ENCODE measurements at places on chromosomes 1 and 21.

DNA sequence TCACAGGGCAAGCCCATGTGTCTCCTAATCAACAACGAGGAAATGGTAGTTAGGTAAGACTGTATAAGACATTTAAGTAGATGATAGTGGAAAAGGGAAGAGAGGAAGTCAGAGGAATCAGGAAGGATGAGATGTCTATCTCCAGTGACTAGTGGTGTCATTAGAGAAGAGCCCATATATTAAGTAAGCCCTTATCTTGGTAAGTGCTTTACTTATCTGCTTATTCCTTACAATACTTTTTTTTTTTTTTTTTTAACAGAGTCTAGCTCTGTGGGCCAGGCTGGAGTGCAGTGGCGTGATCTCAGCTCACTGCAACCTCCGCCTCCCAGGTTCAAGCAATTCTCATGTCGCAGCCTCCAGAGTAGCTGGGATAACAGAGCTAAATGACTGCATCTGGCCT lies 29.5 kb downstream of the RNF11 start:
- no peak for DNase-seq

DNA sequence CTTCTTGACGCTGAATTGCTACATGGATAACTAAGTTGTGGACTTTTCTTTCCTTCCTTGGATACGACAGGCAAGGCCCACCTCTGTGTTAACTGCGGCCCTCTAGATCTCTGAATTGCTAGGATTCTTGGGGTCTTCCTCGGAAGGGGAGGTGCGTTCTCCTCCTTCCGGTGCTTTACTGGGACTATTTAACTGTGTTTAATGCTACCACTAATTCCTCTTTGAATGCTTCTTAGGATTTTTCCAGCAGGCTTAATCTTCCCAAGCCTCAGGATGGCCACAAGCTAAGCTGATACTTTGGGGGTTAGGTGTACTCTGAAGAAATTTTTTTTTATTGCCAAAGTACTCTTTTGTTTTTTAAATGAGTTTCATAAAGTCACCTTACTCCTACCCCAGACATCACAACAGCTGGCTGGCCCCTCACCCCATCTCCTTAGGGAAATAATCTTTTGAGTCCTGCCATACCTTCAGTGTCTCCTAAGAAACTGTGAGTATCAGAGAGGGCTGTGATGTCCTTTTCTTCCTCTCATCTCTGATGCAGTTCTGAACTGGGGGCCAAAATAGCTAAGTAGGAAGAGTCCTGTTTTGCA lies 21.4 kb downstream of the KIRREL1 start:
- no peak for DNase-seq

DNA sequence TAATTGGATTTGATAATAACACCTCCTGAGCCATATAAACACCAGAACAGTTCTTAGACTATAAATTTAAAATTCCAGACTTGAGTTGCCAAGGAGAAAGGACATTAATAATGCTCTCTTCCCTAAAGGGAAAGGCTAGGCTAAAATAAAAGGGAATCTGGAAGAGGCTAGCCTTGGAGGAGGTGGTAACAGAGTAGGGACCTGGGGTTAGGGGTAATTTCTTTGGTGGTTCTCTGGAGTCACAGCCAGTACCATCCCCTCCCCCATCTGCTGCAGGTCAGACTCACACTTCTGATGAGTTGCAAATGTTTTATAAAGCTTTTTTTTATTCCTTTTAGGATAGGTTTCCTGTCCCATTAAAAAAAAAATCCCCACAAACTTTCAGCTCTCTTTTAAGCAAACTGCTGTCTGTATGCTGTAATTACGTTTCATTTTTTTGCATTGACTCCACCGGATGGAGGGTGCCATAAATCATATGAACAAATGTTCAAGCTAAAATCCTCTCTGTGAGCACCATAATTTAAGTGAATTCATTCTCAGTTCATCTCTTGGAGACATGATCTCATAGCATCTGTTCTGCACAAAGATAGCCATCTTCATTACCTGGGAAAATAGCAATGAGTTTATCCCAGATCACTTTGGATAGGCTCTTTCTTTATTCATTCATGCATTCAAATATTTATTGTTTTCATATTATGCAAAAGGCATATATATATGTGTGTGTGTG lies 379.6 kb downstream of the TTLL7 start:
- DNase-seq: no peak

DNA sequence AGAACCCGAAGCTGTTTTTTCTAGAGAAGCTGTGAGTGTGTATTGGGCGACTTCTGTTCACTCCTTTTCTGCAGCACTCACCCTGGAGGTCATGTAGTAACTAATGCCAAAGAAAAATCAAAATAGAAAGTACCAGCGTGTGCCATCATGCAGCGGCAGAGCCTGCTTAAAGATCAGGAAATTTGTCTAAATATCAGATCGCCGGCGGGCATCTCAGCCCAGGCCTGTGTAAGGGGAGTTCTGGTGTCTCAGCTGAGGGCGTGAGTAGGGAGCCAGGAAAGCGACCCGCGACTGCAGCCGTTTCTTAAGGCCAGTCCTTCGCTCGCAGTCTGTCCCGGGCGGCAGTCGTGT lies 768 bp downstream of the EDARADD start:
- no peak for DNase-seq

DNA sequence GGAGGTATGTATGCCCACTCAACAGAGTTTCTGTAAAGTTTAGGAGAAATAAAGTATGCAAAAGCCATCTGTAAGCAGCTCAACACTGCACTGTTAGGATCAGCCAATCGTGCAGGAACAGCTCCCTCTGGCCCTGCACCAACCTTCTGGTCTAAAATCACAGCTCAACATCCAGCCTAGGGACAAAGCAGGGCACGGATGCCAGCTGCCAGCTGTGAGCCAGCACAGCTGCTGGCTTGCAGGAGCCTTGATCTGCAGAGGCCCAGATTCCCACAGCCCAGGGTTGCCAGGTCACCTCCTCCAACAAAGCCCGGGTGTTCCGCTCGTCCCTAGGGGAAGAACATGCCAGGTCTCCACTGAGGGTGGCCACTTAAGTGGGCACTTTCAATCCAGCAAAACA lies 8.6 kb downstream of the ACOT7 start:
- peak; percentile 94 for DNase-seq

DNA sequence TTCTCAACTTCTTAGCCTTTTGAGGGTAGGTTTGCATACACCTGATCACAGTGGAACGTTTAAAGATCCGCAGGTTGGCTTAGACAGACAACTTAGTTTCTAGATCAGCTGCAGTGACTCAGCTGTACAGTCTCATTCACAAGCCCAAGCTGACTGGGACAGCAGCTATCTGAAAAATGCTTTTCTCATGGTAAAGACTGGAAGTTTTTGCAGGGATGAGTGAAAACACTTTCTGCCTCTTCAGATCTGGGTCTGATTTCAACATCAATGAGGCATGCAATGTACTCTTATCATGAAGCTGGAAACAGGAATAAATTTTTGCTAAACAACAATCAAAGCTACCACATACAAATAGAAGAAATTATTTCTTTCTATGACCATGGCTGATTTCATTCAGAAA lies 61.1 kb upstream of the PTBP2 start:
- no peak for DNase-seq

GRCh38 chr1:23963617-23964234 lies 4.1 kb downstream of the PNRC2 start:
- DNase-seq: no peak

- DNase-seq: peak; percentile 24
Observed at GRCh38 chr21:37642493-37642892, 273.8 kb downstream of the KCNJ6 start.

- DNase-seq: no peak
Observed at GRCh38 chr1:87457408-87457807, 128.7 kb downstream of the LMO4 start.

DNA sequence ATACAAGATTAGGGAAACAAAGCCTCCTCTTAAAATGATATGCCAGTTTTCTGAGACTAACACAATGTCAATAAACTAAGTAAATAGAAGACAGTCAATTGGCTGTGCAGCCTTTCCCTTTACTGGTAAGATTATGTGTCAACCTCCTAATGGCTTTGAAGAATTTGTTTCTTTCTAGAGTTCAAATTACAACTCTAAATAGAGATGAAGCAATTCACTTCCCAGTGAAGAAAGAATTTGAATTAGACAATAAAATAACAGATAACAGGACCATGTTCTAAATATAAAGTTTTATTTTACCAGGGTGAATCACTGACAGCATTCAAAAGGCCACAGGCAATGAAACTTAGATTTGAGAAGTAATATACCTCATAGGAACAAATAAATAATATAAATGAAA lies 680.3 kb downstream of the PLA2G4A start:
- DNase-seq: no peak

All from body of pancreas (tissue), 4 donors.